ENCODE measurements at places on chromosomes 6 and 20.

DNA sequence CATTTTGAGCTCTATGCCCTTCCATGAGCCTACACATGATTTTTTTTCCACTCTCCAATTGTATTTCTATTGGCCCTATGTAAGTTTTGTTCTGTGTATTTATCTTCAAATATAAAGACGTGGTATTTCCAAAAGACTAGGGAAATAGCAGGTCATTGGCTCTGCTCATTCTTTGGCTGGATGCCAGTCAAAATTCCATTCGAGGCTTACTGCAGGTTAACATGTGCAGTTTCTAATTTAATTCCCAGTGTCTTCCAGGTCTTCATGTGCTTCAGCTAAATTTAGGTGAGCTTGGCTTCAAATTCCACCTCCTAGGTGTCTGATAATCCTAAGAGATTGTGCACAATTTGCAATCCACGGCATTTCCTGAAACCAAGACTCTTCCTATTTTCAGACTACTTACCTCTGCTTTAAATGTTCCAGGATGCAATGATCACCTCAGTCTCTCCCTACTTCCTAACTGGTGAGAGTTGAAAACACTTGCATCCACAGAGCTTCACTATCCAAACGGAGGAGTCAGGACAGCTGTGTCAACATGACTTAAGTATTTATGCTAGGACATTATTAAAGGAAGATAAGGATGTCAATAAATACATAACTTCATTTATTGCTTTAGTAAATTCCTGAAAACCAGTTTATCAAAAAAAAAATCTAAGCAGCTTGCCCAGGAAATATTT, 236.1 kb downstream of the COL12A1 start:
- no peak for DNase-seq

GRCh38 chr20:49483018-49483695, 689 bp upstream of the KCNB1 start:
- no peak for DNase-seq

DNA sequence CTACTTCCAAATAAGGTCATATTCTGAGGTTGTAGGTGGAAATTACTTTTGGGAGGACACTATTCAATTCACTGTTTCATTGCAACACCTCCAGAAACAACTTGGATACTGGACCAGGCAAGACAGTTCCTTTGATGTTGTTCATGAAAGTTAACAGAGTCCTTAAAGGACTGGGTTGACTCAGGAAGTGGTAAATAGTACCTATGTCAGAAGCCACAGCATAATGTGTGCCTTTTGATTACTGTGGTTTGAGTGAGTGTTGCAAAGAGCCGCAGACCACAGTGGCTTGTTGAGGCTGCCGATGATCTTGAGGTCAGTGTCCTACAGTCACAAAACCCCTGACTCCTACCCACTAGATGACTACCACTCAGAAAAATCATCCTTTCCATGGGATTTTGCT, 10.9 kb downstream of the IL20RA start:
- no peak for DNase-seq

DNA sequence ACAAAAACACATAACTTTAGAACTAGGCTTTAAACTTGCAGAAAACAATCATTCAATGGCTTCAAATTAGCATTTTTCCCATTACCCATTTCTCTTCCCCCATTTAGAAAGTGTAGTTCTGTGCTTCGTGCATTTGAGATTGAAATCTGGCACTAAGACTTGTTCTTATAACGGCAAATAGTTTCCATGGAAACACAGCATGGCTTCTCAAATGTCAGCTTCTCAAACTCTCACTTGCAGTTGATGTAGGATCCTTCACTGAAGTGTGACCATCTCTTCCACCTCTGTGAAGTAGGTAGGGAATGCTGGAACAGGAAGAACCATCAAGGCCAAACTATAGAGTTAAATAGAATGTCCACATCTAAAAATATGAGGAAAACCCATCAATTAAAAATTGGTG, 52.2 kb downstream of the MANEA start:
- DNase-seq = no peak

DNA sequence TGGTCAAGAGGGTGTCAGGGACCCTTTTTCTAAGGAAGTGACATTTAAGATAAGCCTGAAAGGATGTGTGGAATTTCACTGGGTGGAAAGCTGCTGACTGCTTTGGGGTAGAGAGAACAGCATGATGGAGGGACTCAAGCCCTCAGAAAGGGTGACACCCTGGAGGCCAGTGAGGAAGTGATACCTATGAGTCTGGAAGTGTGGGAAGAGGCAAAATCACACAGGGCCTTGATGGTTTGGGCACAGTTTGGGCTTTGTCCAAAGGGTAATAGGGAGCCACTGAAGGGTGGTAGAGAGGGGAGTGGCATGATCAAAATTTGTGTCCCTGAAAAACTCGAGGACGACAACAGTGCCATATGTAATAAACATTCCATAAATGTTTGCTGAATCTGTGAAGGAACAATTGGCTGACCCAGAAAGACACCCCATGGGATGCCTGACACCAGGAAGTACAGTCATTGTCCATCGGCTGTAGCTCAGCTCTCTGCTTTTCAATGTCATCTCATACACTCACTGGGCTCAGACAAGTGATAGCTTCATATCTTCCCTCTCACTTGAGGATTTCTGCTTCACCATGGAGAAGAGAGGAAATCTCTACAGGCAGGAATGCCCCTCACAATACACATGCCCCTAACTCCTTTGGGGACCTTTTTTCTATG, 21.3 kb downstream of the CASS4 start:
- no peak for DNase-seq

GRCh38 chr6:37897321-37897720, 77.8 kb downstream of the ZFAND3 start:
- DNase-seq = no peak

GRCh38 chr6:2875359-2876191, 27.5 kb downstream of the SERPINB9 start:
- peak; percentile 75 for DNase-seq

GRCh38 chr6:55980627-55981211, 105.3 kb upstream of the BMP5 start:
- peak; percentile 69 for DNase-seq

DNA sequence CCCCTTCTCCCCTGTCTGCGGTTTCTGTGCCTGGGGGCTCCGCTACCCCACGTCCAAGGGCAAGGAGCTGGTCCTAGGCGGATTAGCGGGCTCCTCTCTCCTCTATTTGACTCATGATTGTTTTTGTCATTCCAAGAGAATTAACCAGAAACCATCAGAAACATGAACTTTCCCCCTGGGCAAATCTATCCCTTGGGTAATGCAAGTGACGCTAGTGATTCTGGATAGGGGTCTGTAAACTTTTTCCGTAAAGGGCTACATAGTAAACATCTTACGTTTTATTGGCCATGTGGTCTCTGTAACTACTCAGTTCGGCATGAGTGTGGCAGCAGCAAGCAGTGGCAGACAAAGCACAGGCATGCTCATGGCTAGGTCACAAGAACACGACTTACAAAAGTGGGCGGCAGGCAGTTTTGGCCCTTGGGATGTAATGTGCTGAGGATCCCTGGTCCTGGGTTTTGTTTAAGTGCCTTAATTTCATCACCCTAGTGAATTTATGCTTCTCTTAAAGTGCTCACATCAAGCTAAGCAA, 654 bp downstream of the CST11 start:
- no peak for DNase-seq

DNA sequence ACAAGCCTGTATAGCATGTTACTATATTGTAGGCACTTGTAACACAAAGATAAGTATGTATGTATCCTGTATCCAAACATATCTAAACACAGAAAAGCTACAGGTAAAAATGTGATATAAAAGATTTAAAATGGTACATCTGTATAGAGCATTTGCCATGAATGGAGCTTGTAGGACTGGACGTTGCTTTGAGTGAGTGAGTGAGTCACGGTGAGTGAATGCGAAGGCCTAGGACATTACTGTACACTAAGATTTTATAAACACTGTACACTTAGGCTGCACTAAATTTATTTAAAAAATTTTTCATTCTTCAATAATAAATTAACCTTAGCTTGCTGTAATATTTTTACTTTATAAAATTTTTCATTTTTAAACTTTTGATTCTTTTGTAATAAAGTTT, 136.9 kb downstream of the NKAIN2 start:
- no peak for DNase-seq

All from Karpas-422 (cell line).